ENCODE measurements at places on chromosomes 11 and 22. TPM values are rescaled to one million over a fixed set of nuclear protein-coding genes. Genes with fewer than 3 reads are reported as not detected.

RIMBP3B gene
- not detected for total RNA-seq

BACE1 gene
- total RNA-seq = 24.6 TPM

PRAME gene
- not detected for total RNA-seq

DLG2 gene
- total RNA-seq = 25.8 TPM

NRGN gene
- not detected for total RNA-seq

MYO7A gene
- 11.4 TPM for total RNA-seq

ADM2 gene
- total RNA-seq = not detected

DNA sequence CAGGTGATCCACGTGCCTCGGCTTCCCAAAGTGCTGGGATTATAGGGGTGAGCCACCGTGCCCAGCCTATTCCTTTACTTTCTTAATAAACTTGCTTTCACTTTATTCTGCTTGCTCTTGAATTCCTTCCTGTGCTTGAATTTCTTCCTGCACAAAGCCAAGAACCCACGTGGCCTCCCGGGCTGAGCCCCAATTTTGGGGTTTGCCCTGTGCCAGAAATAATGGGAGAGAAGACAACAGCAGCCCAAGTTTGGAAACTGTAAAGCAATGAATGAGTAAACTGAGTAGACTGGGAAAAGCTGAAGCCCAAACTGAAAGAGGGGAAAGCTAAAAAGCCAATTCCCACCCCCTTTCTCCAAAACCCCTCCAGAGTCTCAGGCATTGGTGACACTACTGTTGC is 136.4 kb downstream of the NECTIN1 start:
- peak; percentile 70 for DNase-seq
- H3K4me3 ChIP-seq = no peak overlapping the region
- H3K27me3 ChIP-seq = no peaks in the 10 kb centered on the region
- no peaks in the 10 kb centered on the region for H3K4me1 ChIP-seq

- H3K27ac ChIP-seq = no peak overlapping the region
- no peaks in the 10 kb centered on the region for H3K36me3 ChIP-seq
- DNase-seq = no peak
- no peaks in the 10 kb centered on the region for H3K27me3 ChIP-seq
- H3K4me1 ChIP-seq = no peaks in the 10 kb centered on the region
These were observed 92.9 kb downstream of the PDHX start for GRCh38 chr11:35009191-35009943.

- no peak overlapping the region for H3K4me3 ChIP-seq
- H3K27me3 ChIP-seq = no peaks in the 10 kb centered on the region
- H3K36me3 ChIP-seq = no peaks in the 10 kb centered on the region
- no peak for DNase-seq
These were observed 44.9 kb upstream of the FADD start for GRCh38 chr11:70158201-70158600.

DNA sequence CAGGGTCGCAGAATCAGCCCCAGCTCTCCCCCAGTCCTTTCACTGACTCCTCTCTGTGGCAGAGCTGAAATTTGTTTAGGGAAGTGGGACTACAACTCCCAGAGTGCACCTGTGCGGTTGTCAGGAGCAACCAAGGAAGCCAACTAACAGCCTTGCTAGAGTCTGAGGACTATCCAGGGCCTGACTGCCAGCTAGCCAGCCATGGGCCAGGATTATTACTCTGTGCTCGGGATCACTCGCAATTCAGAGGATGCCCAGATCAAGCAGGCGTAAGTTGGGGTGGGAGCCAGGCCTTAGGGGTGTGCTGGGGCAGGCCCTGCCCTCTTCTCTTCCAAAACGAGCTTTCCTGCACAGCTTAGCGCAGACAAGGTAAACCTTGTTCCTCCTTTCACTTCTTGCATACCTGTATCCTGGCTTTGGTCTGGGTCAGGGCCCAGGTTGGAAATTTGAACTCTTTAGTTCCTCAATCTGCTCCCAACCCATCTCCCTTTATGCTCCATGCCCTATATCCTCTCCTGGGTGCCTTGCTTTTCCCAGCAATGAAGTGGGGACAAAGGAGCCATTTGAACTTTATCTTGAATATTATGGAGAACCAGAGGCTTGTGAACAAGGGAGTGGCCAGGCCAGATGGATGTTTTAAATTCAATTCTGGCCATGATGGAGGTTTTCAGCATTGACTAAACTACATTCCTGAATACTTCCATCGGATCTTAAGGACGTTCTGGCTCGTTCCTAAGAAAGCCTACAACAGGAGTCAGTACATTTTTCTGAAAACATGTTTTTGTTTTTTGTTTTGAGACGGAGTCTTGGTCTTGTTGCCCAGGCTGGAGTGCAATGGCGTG is at the start of gene DNAJB13:
TSS of gene DNAJB13 (plus strand) at position 158 of the 842 bp plus-strand sequence. CDS start at position 202, 44 bp downstream.
- H3K4me3 ChIP-seq = no peak within 1 kb of the TSS
- no peaks in the 10 kb centered on the region for H3K36me3 ChIP-seq
- H3K4me1 ChIP-seq = no peaks in the 10 kb centered on the region
- no peaks in the 10 kb centered on the region for H3K27me3 ChIP-seq

GRCh38 chr11:30422447-30423278 is 99.8 kb downstream of the ARL14EP start:
- no peak overlapping the region for H3K27ac ChIP-seq
- DNase-seq = no peak
- H3K4me3 ChIP-seq = no peak overlapping the region
- peaks cover 8% of the 10 kb centered on the region for H3K4me1 ChIP-seq

DNA sequence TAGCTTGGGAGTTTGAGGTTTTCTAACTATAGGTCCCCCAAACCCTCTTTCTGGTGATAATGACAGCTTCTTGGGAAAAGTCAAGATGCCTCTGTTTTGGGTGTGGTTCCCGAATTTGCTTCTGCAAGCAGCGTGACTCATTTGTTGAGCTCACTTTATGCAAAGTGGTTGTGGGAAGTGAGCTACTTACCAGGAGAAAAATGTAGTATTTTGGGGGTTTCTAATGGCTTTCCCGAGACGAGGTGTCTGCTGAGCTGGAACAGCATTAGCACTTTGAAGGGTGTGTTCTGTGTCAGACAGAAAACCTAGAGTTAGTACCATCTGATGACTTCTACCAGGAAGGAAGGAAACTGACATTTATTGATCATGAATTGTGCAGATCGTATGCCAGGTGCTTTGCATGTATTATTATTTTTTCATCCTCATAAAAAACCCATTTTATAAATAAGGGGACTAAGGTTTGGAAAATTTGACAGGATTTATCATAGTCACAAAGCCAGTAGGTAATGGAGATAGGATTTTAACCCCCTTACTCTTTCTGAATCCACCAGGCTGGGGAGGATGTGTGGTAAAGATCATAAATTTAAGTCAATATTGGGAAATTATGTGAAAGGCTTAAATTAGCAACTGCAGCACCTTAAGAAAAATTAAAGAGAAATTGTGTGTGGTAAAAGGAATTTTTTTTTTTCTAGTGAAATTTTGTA is 108.8 kb upstream of the CD44 start:
- no peak for DNase-seq
- no peak overlapping the region for H3K4me3 ChIP-seq
- no peaks in the 10 kb centered on the region for H3K27me3 ChIP-seq
- H3K4me1 ChIP-seq = peaks cover 11% of the 10 kb centered on the region

GRCh38 chr11:105897161-105897560 is 124.9 kb downstream of the MSANTD4 start:
- H3K27me3 ChIP-seq = no peaks in the 10 kb centered on the region
- no peak for DNase-seq
- no peak overlapping the region for H3K4me3 ChIP-seq
- no peaks in the 10 kb centered on the region for H3K36me3 ChIP-seq
- no peak overlapping the region for H3K27ac ChIP-seq

DNA sequence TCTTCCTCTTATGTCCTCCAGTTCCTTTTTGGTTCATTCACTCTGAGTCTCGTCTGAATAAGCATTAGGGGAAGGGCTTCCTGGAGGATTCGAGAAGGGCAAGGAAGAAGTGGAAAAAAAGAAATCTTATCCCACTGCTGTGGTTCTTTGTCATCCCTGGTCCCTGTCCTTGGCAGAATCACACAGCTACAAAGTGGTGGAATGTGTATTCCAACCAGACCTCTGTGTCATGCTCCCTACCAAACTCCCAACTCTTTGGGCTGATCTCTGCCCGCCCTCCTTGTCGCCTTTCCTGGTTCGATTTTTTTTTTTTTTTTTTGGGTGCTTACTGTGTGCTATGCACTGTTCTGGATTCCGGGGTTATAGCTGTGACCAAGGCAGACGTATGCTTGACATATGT is 61.0 kb downstream of the TEAD1 start:
- no peak for DNase-seq
- no peaks in the 10 kb centered on the region for H3K4me1 ChIP-seq
- no peak overlapping the region for H3K4me3 ChIP-seq
- no peaks in the 10 kb centered on the region for H3K36me3 ChIP-seq
- no peak overlapping the region for H3K27ac ChIP-seq
